ENCODE measurements at places on chromosomes 2 and 18. TPM values are rescaled to one million over a fixed set of nuclear protein-coding genes. Genes with fewer than 3 reads are reported as not detected.

DNA sequence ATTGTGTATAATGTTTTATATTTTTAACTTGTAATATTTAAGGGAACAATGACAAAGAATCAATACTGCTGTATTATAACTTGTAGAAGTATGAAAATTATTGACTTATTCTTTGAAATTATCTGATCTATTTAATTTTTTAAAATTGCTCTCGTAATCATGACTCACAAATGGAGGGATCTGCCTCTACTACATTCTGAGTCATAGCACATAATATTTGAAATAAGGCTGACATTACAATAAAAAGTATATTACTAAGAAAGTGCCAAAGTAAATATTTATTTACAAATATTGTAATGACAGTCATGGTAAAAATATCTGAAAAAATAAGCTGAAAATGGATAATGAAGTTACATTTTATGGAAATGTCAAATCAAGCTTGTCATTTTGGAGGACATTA, 1144.6 kb upstream of the CDH2 start:
- no peak for DNase-seq

DNA sequence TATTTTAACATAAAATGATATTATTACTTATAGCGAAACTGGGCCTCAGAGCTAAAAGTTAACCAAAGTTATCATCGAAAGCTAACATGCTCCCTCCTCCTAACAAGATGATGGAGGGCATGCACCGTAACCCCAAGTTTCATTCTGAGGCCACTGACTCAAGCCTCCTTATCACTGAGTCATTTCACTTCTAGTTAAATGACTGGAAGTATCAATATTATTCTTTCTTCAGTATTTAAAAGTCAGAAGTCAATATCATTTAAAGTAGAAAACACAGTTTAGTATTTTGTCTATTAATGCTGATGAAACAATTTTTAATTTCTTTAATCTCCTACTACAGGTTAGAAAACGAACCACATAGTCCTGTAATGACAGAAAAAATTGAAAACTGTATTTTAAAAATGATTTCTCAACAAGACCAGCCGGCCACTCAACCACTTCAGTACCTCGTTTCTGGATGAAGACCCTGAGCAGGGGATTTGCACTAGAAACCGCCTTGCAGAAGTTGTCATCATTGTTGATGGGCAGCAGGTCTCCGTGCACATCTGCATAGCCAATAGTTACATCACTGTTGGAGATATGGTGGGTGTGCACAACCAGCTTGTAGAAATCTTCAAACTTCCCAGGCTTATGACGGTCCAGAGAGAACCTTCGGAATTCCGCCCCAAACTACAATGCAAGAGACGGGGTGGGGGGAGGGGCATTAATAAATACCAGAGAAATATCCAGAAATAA, 44.9 kb downstream of the PARD6G start:
- DNase-seq = no peak

DNA sequence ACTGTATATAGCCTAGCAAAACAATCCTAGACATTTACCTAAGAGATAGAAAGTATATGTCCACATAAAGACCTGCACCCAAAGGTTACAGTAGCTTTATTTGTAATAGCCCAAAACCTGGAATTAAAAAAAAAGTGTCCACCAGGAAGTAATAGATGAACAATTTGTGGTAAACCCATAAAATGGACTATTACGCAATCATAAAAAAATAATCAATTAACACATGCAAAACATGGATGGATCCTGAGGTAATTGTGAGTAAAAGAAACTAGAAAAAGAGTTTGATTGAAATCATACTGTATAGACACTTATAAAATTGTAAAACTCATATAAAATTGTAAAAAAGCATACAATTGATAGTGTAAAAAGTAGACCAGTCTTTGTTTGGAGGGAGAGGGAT, 673.0 kb upstream of the ZNF804A start:
- DNase-seq = no peak

DNA sequence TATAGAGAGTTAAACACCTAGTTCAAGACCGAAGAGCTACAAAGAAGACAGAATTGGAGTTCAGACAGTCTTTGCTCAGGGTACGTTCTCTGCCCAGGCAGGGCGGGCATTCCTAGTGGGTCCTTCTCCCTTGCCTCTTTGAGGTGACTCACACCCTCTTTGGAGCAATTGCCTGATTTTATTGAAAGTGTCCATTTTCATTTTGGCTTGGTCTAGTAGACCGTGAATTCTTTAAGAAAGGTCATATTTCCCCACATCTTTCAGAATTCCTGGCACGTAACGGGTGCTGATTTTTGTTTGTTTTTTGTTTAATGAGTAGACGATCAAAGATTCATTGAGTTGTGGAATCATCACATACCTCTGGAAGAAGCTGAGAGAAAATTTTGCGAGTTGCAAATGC, 871.5 kb downstream of the RNF144A start:
- DNase-seq = no peak

CYP20A1 gene
- 7.9 TPM for total RNA-seq

Measured in heart left ventricle (tissue), 16 donors.